ENCODE measurements at places on chromosomes 4 and X.

DNA sequence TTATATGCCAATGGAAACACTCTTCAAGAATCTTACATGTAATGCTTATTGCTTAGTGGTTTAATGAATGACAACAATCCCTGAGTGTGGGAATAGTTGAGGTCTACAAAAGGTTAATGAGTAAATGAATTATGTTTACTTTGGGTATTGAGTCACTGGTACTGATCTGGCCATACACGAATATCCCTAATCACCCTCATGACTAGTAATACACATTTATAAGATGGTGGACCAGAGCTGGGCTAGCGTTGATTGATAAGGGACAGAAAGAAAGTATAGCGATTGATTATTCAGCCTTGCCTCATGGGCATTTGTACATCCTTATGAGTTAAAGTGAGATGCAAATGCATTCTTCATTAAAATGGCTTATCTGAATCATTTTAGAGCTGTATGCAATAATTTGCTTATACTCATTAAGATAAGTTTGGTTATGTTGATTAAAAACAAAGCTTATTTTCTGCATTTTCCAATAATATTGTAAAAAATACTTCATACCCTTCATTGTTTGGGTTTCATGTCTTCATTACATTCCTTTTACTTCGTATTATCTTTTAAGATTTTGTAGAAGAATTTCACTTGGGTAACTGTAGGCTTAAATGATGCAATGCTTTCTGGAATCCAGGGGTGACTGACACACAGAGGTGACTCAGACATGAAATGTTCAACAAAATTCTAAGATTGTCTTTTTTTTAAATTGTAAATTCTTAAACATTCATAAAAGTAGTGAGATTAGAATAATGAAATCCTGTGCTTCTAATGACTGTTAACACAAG lies 47.4 kb downstream of the FGF2 start:
- peak; percentile 21 for DNase-seq

GRCh38 chr4:123361195-123361861 lies 35.3 kb upstream of the SPRY1 start:
- no peak for DNase-seq

DNA sequence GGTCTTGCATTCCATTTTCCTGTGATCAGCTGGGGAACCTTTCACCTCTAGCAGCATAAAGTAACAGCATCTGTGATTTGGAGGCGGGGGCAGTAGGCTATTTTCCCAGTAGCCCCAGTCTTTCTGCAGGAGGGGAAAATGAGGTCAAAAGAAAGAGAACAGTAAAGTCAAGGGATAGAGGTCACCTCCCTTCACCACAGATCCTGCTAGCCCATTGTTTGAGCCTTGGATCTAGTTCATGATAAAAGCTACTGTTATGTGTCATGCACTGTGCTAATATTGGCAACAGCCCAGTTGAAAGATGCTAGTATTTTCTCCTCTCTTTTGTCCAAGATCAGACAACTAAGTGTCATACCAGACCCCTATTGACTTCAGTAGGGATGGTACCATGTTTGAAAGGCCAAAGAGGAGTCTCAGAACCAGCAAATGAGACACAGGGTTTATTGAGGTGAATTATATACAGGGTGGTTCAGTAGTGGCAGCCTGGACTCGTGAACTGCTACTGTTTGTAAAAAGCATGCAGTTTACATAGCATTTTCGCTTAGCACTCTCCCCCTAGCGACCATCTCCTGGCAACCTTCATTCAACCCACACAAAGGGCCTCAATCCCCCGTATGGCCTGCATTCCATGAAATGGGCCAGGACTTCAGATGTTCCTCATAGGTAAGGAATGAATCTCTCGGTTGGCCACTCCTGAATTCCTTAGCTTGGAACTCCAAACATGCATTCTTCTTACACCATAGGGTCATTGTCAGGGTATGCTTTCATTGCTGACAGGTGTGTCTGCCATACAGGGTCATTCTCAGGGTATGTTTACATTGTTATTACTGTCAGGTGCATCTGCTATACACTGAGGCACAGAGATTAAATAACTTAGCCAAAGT lies 170.0 kb upstream of the FRMPD4 start:
- no peak for DNase-seq

DNA sequence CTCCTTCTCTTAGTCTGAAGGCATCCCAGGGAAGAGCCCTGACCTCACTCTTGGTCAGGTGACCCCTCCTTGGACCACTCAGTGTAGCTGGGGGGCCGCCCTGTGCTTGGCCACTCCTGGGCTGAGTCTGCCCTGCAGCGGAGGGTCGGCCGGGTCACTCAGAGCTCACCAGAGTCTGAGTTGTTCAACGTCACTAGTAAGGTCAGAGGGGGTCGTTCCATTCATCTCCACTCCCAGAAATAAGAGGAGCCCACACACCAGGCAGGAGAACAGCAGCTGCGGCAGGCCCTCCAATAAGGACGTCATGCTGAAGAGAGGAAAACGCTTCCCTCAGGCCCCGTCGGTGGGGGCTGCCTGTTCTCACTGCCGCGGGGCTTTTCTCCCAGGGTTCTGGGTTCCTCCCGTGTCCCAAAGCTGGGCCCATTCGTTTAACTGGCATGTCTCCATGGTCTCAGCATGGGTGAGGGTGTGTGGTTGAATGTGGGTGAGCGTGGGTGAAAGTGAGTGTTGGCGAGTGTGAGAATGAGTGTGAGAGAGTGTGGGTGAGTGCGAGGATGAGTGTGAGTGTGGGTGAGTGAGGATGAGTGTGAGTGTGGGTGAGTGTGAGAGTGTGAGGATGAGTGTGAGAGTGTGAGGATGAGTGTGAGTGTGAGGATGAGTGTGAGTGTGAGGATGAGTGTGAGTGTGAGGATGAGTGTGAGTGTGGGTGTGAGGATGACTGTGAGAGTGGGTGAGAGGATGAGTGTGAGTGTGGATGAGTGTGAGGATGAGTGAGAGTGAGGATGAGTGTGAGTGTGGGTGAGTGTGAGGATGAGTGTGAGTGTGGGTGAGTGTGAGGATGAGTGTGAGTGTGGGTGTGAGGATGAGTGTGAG lies 47.7 kb downstream of the ING2 start:
- DNase-seq: no peak
